Caudate nucleus (tissue), 63 donors: ENCODE measurements at places on chromosomes 11 and 22.

GRCh38 chr11:101269990-101270660, 140.5 kb upstream of the PGR start:
- no peak for DNase-seq

- DNase-seq: no peak
These were observed 29.0 kb upstream of the FBLN1 start for GRCh38 chr22:45473626-45474237.

- no peak for DNase-seq
These were observed 137.0 kb downstream of the SLC1A2 start for GRCh38 chr11:35282221-35282882.

DNA sequence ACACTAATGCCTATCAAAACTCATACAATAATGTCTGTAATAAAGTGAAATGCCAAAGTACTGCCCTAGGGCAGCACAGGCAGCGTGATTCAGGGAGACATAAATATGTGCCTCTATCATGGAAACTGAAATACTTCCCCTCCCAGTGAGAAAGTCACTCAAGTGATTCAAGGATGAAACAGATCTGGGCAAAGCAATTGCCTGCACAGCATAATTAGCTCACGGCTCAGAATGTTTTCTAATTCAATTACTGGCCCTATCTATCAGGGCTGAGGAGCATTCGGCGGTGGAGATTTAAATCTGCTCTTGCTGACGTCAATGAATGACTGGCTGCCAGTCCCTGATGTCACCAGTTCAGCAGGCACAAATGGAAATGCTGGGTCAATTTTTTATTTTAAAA, 27.7 kb upstream of the PPP2R1B start:
- DNase-seq: no peak

GRCh38 chr11:102226702-102227490, 90.4 kb upstream of the BIRC3 start:
- DNase-seq: no peak

DNA sequence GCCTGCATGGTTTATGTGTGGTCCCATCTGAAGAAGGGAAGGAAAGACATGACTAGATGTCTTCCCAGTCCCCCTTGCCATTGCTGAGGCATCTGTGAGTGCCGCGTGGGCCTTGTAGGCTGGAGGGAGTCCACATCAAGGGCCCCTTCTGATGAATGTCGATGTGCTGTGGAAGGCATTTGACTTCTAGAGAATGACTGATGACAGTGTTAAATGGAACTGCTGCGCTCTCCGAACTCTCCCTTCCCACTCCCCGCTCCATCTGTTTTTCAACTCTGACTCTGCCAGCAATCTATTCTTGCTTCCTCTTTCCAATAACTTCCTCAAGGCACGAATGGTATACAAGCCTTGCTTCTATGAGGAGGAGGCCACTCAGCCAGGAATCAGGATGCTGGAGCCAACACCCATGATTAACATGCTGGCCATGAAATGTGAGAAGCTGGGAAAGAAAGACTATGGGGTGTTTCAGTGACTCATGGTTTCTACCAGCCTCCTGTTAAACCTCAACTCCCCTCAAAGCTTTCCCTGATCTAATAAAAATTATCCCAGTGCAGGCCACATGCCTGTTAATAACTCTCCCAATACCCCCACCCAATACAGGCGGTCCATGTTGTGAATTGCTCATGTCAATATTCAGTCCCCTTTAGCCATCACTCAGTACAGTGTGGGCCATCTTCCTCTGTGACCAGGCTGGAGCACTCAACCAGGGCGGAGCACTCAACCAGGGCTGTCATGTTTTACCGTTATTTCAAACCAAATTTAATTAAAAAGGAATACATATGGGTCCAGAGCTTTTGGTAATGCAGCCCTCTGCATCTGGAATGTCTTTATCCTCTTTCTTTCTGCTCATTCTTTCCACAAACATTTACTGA, 46.4 kb upstream of the TBCEL start:
- DNase-seq: no peak

- DNase-seq: no peak
These were observed 62.6 kb upstream of the RASD2 start for GRCh38 chr22:35477911-35478582.

GRCh38 chr22:43400449-43400848, 11.4 kb upstream of the MPPED1 start:
- DNase-seq: no peak
